D721Med (cell line): ENCODE measurements at places on chromosomes 1 and 21.

GRCh38 chr1:107680579-107680985, 284.4 kb downstream of the VAV3 start:
- no peak for DNase-seq

DNA sequence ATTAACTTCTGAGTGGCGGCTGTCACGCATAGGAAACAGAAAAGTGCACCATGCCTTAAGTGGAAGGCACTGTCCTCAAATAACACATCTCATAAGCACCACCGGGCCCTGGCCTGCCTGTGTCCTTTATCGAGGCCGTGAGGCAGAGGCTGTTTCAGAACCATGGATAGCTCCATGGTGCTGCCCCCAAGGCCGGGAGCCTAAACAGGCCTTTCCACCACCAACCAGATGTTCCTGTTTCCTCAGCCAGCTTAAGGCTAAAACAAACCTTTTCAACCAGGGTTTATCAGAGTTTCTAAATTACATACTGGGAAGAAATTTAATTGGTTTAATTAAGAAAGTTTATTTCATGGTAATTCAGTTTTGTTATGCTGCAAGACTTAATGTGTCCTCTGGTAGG, 114.4 kb downstream of the DMRTA2 start:
- DNase-seq = no peak

GRCh38 chr1:160423966-160424365, 23.6 kb downstream of the VANGL2 start:
- no peak for DNase-seq

- DNase-seq = no peak
Measured at GRCh38 chr1:48414264-48414663, 57.7 kb downstream of the SPATA6 start.

DNA sequence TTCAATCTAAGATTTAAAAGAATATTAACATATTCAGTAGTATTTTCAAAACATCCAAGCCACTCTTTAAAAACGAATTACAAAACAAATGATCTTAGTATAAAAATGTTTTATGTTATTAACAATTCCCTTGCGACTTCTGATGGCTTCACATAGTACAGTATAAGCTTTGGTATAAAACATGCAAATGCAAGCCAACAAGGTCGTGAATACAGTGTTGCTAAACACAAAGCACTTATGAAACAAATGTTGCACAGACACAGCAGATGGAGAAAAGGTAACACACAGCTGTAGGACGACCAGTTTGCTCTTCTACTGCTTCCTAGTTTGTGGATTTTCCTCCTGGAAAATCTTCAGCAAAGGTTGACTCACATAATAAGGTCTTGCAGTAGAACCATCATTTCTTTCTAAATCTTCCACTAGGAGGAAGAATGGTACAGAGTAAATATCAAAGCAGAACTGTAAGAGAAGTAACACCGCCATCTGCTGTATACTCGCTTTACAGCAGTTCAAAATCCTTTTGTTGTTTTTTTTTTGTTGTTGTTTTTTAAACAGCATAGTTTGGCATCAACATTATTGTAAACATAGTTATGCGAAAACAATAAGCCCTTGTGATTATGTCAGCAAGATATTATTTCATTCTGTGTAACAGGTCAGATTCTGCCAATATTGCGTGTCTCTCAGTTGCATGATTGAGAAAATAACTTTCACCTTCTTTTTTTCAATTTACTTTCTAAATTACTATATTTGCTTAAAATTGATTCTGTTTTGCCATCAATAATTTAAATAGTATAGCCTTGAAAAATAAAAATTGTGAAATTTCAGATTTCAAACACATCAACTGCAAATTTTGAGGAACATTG, 69.5 kb downstream of the LHX8 start:
- DNase-seq = peak; percentile 16

- no peak for DNase-seq
Measured at GRCh38 chr1:216119600-216119999, 303.6 kb downstream of the USH2A start.

DNA sequence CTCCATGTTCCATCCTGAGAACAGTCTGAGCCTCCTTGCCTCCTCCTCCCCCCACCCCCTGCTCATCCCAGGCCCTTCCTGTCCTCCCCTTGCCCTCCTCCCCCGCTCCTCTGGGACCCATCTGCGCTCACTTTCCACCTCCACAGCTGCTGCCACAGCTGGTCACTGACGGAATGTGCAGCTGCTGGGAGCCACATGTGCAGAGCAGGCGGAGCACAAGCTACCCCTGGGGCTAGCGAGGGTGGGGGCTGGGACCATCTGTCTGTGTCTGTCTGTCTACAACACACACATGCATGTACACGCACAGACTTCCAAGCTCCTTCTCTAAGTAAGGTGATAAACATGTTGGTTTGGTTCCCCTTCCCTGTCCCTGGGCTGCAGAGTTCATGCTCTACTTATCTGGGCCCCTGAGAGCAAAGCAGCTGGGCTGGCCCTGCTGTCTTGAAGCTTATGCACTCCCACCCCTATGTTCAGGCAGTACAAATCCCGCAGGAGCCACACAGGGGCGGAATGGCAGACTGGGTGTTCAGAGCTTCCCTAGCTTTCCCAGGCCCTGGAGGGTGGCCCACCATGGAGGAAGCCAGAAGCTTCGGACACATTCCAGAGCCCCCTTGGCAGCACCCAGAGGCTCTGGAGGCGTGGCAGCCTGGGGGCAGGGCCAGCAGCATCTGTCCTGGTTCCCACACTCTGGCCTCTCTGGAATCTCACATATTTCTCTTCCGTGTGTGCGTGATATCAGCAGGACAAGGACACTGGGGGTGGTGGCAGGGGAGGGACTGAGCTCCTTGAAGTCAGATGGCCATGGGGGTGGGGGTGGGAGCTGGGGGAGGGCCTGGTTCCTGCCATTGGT, 7.0 kb upstream of the HEYL start:
- peak; percentile 69 for DNase-seq

DNA sequence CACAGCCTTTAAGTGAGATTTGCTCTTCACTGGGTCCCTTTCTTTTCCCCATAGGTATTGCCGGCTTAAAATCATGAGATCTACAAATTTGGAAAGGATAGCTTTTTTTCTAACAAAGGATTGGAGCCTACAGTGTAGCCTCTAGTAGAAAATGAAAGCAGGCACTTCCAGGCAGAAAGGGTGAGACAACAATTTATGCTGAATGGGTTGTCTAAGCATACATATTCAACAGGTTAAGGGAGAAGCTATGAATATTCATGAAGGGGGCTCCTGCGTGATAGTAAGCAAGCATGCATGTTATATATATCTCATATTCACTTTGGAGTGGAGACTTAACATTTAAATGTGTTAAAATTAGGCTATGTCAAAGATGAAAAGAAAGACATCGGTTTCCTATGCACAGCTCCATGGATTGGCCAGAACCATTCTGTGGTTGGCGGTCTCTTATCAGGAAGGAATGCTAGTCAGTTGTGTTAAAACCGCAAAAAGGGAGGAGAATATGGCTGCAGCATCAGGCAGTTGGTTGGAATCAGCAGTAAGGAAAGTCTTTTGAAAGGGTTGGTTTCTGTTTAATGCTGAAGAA, 66.0 kb downstream of the VCAM1 start:
- no peak for DNase-seq

DNA sequence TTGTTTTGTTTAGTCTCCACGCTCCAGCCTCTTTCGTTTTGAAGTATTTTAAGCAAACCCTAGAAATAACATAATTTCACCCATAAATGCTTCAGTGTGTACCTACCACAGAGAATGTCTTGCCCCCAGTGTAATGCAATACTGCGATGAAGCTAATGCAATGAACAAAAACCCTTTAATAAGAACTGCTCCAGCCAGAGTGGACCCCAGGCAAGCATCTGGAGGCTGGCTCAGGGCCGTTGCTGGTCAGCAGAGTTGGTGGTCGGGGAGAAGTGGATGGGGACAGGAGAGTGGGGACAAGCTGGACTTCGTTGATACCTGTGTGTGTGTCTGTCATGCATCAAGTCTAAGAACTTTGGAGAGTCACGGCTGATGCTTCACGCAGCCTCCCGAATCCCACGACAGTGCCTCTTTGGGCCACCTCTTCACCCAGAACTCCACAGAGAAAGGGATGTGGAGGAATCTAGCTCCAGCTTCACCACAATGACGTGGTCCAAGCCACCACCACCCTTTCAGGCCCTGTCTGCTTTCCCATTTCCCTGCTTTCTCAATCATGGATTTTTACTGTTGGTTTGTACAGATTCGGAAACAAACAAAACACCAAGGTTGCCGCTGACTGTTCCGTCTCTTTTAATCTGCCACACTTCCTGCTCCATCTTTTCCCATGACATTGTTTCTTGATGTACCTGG, 108.6 kb upstream of the ERRFI1 start:
- no peak for DNase-seq

- DNase-seq = no peak
Measured at GRCh38 chr1:199855580-199855979, 171.9 kb upstream of the NR5A2 start.
